ENCODE measurements at places on chromosomes 2 and 18.

- DNase-seq, result no peak
Observed at GRCh38 chr18:23495723-23496440, 7.4 kb upstream of the RMC1 start.

- DNase-seq, result no peak
Observed at GRCh38 chr18:78722929-78723710, 256.5 kb upstream of the SALL3 start.

DNA sequence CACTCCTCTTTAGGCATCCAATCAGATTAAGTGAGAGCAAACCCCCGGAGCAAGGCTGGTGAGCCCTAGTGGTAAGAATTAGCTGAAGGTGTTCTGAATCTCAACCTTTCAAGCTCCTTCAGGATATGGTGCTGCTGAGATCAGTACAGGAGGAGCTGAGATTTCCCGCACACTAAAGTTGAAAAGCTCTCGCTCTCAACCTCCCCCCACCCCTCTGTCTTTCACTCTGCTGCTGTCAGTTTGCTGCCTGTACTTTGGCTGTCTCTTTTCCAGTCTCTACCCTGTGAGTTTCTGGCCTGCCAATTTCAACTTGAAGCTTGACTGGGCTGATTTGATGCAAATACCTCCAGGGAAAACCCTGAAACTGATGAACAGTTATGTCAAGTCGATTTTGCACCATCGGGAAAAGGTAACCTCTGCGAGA is 15.7 kb downstream of the ZEB2 start:
- DNase-seq, result no peak

- no peak for DNase-seq
Observed at GRCh38 chr2:118222672-118223421, 134.6 kb downstream of the INSIG2 start.

- DNase-seq, result no peak
Observed at GRCh38 chr18:10265560-10266333, 188.7 kb upstream of the APCDD1 start.

GRCh38 chr18:48003426-48004349 is 73.2 kb upstream of the SMAD2 start:
- DNase-seq, result no peak

DNA sequence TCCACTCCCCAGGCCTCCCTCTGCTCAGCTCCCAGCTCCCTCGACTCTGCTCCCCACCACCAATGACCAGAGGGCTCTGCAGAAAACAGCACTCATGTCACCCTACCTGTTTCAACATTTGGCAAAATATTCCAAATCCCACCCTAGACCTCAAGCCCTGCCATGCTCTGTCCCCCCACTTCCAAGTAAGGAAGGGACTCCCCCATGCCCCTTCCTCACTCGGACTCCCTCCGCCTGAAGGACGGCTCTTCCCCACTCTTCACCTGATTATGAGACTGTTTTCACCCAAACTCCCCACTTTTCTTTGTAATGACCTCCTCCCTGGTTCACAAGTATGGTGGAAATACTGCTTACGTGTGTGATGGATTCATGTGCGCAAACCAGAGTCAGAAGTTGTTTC is 208.4 kb downstream of the MGAT5 start:
- no peak for DNase-seq

Data from GM13976 (cell line).